ENCODE measurements at places on chromosomes 1 and 21. TPM values are rescaled to one million over a fixed set of nuclear protein-coding genes. Genes with fewer than 3 reads are reported as not detected.

The CDK18 gene
- 70.0 TPM for total RNA-seq

The OR2L3 gene
- not detected for total RNA-seq

The GJA4 gene
- total RNA-seq: 190 TPM

The B3GALT5 gene
- not detected for total RNA-seq

The AGMAT gene
- 1.1 TPM for total RNA-seq

The UBL4B gene
- total RNA-seq: not detected

The AMY1B gene
- not detected for total RNA-seq

The FMO5 gene
- 19.6 TPM for total RNA-seq

The APH1A gene
- 73.1 TPM for total RNA-seq

The UBE2U gene
- not detected for total RNA-seq

The RPS6KA1 gene
- total RNA-seq: 9.6 TPM

The LCK gene
- total RNA-seq: not detected

The MIXL1 gene
- total RNA-seq: not detected

The EPHA8 gene
- total RNA-seq: not detected

The NBPF6 gene
- not detected for total RNA-seq

The KRTAP13-2 gene
- not detected for total RNA-seq

The FAM151A gene
- total RNA-seq: not detected

The ANGPTL3 gene
- not detected for total RNA-seq

The ITLN2 gene
- not detected for total RNA-seq

The PCSK9 gene
- not detected for total RNA-seq

The IL19 gene
- not detected for total RNA-seq

Data from ascending aorta (tissue), 2 donors.